NCI-H2227 treated with DMSO at 0.1 percent for 48 hours (cell line): ENCODE measurements at places on chromosomes 4 and X.

GRCh38 chrX:39676434-39676833, 421.3 kb downstream of the BCOR start:
- DNase-seq, result no peak

- no peak for DNase-seq
Observed at GRCh38 chr4:53785996-53786395, 194.7 kb upstream of the LNX1 start.

DNA sequence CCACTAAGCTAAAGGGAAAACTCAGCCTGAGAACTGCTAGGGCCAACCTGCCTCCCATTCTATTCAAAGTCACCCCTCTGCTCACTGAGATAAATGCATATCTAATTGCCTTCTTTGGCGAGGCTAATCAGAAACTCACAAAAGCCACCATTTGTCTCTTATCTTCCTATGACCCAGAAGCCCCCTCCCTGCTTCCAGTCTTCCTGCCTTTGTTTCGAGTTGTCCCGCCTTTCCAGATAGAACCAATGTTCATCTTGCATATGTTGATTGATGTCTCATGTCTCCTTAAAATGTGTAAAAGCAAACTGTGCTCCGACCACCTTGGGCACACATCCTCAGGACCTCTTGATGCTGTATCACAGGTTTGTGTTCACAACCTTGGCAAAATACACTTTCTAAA, 459.8 kb downstream of the FSTL5 start:
- no peak for DNase-seq

- no peak for DNase-seq
Observed at GRCh38 chr4:62622089-62622488, 1422.0 kb downstream of the ADGRL3 start.

DNA sequence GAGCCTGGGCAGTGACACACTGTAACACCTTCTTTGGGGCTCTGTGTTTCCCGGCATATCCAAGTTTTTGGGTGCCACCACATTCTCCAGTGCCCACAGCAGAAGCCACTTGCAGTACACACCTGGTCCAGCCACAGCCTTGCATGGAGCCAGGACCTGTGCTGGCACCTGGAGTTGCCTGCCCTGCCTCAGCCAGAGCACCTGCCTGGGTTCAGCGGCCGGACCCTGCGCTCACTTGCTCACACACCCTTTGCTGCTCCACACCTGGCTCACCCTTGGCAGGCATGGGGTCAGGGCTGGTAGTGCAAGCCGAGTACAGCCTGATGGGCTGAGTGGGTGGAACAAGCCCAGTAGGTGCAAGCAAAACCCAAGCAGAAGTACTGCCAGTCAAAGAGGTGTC, 1511.1 kb downstream of the TECRL start:
- no peak for DNase-seq

DNA sequence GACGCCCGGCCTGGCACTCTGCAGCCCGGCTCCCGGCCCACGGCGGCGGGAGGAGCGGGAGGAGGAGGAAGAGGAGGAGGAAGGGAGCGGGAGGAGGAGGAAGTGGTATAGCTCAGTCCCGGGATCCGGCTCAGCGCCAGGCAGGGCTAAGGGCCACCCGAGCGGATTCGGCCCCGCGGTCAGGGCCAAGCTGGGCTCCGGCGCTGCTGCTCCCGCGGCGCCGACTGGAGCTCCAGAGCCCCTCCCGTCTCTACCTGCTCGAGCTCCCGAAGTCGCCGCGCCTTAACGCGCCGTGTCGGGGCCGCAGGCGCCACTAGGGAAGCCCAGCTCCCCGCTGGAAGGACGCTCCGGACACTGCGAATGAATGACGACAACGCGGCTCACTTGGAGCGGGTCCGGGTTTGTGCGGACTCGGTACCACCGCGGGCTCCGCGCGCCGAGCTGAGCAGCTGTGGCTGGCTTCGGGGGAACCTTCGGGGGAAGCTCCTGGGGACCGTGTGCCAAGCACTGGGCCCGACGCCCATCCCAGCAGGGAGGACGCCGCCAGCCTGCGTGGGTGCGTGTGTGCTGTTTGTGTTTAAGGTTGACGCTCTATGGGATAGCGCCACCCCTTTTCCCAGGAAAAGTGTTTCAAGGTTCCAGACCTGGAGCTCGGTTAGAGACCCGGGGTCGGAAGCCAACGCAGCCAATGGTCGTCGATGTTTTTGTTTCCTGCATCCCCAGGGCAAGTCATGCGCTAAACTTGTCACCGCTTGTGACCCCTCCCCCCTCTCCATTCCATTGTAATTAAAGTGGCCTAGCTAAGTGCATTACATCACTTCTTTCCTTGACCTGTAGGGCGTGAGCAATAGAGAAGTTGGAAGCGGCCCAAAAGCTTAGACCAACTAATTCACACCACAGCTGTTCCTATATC, at the start of gene TBC1D9:
TSS of gene TBC1D9 (minus strand) at position 67 of the 913 bp plus-strand sequence. CDS start 340 bp downstream, outside the sequence.
- DNase-seq, result peak; percentile 56

DNA sequence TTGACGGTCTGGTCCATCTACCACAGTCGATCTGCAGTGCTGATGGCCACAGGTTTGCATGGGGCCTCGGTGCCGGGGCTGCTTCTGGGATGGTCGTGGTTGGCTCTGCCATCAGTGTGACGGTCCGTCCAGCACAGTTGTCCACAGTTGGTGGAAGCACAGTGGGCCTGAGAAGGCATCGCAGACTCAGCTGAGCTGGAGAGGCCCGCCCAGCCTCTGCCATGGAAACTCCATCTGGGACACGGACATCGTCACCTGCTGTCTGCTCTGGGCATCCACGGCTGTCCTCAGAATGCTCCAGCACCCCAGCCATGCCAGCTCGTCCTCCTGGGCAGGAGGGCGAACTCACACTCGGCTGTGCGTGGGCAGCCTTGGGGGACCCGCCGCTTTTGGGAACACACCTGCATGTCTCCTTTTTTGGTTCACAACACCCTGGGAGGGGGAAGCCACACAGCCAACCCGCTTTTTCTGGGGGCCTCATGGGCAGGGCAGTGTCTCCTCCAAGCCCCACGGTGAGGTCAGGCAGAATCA, 33.0 kb downstream of the ABLIM2 start:
- DNase-seq, result no peak
